ENCODE measurements at places on chromosomes 5 and 9.

- no peak for DNase-seq
These were observed 64.7 kb downstream of the MEGF10 start for GRCh38 chr5:127355337-127355736.

DNA sequence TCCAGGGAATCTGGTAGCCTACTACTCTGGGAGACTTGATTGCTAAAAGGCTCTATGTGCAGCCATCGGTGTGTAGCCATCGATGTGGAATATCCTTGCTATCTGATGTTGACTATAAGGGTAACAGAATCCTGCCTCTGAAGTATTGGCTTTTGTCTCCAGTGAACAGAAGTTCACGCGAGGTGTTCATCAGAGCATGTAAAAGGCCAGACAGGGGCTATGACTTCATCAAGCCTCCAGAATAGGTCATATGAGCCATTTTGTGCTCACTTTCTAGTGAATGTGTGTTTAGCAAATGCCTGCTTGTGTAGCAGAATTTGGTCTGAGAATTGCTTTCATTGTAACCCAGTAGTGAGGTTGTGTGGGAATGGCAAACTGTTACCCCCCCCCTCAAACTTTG lies 66.8 kb upstream of the RAD23B start:
- DNase-seq = no peak

DNA sequence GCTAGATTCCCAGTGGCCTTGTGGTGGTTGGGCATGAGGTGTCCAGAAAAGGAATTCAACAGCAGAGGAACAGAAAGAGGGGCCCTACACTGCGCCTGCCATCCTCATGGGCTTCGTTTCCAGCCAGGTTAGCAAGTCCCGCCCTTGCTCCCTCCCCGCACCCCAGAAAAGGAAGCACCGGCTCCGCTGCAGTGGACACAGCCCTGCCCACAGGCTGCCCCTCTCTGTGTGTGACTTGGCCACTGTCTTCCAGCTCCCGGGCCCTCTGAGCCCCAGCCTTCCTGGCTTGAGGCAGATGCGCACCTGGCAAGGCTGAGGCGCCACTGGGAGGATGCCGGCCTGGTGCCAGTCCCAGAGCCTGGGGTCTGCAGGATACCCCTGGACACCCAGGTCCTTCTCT lies 305.0 kb upstream of the IRX4 start:
- DNase-seq = no peak

DNA sequence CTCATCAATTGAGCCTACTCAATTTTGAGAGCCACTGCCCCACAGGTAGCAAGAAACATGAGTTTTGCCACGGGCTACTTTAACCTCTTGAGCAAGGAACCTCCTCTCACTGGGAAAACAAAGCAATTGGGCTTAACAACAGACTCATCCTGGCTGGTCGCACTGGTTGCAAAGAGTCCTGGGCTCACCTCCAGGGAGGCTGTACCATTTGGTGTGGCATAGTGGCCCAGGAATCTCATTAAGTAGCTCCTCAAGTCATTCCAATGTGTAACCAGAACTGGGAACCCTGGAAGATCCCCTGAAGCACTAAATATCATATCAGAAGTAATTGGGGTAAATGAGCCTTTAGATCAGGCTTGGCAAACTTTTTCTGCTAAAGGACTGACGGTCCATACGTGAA lies 78.5 kb downstream of the MYO10 start:
- no peak for DNase-seq

- DNase-seq = no peak
These were observed 1.8 kb upstream of the TLE4 start for GRCh38 chr9:79569814-79570447.

DNA sequence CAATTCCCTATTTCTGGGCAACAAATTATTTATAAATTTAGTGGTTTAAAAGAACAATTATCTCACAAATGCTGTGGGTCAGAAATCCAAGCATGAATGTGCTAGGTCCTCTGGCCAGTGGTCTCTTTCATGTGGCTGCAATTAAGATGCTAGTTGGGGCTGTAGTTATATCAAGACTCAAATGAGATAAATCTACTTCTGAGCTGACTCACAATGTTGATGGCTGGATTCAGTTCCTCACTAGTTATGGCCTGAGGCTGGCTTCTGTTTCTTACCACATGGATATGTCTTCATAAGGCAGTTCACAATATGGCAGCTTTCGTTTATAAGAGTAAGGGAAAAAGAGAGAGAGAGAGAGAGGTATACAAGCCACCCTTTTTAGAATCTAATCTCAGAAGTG lies 717.0 kb downstream of the PRELID2 start:
- peak; percentile 9 for DNase-seq

DNA sequence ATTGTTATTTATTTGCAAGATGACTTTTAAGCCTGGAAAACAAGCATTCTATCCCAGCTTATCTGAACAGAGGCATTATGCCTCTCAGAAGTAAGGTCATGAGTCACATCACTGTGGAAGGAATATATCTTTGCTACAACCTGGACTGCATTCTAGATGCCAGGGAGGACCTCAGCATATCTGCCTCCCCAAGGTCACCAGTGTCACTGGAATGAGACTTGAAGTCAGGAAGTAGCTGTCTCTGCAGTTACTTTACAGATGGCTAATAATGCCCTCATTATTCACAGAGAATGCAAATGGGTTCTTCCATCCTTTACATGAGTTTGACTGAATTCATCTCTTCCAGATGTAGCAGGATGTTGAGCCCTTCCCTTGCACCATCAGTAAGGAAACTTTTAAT lies 4.4 kb upstream of the FAM13B start:
- DNase-seq = no peak

GRCh38 chr5:139745132-139745799 lies 50.3 kb upstream of the PSD2 start:
- DNase-seq = no peak

DNA sequence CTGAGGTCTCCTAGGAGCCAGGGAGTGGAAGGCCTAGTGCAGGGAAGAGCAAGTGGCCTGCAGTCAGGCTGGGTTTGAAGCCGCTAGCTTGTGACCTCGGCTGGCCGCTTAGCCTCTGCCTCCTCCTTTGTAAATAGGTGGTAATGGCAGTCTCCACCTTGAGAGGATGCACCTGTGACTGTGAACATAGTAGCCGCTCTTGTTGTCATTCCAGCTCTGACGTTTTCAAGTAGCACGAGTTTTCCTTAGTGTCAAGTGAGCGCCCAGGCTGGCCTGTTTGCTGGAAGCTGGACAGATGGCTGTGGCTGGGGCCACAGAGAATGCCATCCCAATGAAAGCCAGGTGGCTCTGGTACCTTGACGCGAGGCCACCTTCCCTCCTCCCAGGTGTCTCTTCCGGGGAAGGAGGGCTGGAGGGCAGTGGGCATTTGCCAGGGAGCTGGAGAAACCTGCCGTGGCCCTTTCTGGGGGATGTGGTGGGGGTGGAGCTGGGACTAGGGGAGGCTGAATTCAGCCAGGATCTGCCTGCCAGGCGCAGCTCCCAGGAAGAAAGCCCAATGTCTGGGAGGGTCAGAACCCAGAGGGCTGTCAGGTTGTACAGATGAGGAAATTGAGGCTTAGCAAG lies 2.5 kb downstream of the ASS1 start:
- no peak for DNase-seq

GRCh38 chr9:116594547-116594946 lies 92.6 kb upstream of the TRIM32 start:
- peak; percentile 69 for DNase-seq

GRCh38 chr5:16726538-16726946 lies 109.7 kb upstream of the RETREG1 start:
- no peak for DNase-seq

- DNase-seq = peak; percentile 95
These were observed 21.7 kb downstream of the ZNF366 start for GRCh38 chr5:72485430-72485974.

DNA sequence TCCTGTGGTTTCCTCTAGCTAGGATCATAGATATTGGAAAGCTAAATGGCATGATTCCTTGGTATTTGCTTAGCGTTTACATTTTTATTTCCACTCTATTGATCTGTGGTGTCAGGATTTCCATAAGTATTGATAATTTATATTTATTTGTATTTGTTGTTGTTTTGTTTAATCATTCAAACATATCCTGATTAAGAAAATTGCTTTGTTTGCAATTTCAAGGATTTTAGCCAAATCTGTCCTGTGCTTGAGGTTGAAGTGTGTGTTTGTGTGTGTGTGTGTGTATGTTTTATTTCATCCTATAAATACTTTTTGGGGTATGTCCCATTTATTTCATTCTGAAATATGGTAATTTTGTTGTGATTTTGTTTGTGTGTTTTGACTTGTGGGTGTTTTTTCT lies 1884.1 kb upstream of the CDH6 start:
- DNase-seq = no peak

DNA sequence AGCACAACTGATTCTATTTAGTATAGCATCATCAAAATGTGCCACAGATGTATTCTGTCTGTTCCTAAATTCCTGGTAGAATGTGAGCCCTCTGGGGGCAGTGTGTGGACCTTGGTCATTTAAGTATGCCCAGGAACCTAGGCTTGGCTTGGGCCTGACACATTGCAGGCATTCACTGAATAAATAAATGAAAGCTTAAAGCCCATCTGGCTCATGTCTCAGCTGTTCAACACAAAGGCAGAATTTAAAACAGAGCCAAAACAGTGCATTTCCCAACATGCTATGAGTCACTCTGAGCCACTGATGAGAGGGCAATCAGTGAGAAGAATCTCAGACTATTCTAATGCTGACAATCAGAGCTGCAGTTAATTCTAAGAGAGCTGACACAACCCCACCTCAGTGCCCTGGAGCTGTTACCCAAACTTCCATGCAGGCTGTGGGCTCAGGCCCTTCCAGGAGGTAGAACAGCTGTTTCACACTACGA lies 8.1 kb downstream of the FAM193B start:
- DNase-seq = peak; percentile 98

DNA sequence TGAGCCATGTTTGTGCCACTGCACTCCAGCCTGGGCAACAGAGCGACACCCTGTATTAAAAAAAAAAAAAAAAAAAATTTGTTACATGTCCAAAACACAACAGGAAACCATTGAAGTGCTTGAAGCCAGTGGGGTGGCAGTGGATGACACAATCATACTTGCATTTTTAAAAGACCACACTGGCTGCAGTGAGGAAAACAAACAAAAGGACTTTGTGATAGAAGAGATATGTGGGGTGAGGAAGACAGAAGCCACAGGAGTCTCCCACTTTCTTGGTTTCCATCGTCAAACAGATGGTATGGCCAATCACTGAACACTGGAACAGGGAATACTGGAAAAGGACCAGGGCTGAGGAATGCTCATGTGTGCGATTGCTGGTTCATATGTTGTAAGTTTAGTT lies 20.9 kb upstream of the COMMD10 start:
- no peak for DNase-seq

- peak; percentile 29 for DNase-seq
These were observed 86.9 kb downstream of the NUDT12 start for GRCh38 chr5:103475629-103476240.

DNA sequence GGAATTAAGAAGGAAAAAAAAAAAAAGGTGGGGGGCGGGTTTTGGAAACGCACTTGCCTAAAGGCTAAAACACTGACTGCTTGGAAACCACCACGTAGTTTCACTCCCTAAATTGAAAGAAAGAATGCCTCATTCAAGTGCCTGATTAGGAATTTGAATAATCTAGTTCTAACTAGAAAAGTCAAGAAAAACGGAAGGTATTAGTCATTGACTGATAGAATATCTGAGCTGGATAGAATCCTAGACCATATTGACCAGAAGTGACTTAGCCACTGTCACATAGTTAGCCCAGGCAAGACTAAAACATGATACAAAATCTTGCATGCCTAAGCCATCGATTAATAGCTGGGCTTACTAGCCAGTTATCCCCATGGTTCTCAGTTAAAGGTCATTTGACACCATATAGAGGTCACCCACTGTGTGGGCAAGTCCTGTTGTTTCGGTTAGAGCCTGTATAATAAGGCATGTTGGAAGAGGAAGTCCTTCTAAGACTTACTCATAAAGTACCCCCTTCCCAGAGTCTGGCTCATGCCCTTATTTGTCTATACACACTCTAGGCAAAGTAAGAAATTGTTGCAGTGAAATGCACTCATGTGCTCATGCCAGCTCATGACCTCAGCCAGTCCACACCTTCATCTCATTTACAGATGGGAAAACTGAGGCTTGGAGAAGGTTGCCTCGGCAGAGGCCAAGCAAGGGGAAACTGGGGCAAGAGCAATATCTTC lies 40.2 kb downstream of the SH3RF2 start:
- DNase-seq = peak; percentile 85

- DNase-seq = no peak
These were observed 282.0 kb downstream of the SPOCK1 start for GRCh38 chr5:137216976-137217598.

- DNase-seq = no peak
These were observed 1.3 kb downstream of the SLC25A48 start for GRCh38 chr5:135835766-135836165.
